ENCODE measurements at places on chromosomes 2 and 18.

- no peak for DNase-seq
Observed at GRCh38 chr2:48954935-48955334, 199.4 kb downstream of the FSHR start.

- DNase-seq, result no peak
Observed at GRCh38 chr18:22088996-22089640, 80.3 kb upstream of the GATA6 start.

- no peak for DNase-seq
Observed at GRCh38 chr2:223486751-223487150, 115.4 kb downstream of the SCG2 start.

DNA sequence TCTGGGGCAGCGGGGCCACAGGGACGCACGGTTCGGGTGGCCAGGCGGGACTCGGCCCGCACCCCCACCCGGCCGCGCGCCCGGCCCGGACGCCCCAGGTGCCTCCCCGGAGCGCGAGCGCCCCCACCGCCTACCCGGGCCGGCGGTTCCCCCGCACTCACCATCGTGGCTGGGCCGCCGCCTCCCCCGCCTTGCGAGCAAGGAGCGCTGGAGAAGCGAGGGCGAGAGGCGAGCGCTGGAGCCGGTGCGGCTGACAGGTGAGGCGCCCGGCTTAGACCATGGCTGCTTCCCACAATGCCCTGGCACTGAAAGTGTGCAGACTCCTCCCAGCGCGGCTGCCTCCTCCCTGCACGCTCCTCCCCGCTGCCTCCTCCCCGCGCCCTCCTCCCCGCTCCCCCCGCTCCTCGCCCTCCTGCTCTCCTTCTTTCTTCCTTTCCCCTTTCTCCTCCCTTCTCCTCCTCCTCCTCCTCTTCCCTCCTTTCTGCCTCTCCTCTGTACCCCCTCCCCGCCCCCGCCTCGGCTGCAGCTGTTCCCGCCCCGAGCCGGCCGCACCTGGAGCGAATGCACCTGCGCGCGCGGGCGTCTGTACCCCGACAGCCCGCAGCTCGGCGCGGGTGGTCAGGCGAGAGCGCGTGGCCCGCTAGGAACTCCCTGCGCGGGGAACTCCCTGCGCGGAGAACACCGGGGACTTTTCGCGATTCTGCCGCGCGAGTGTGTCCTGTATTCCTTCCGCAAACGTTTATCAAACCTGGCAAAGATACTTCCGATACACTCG is at the start of gene AP1S3:
Gene AP1S3 (minus strand): TSS at position 296 of the 775 bp plus-strand sequence. CDS start 132 bp downstream, at position 164.
- peak; percentile 69 for DNase-seq

- DNase-seq, result no peak
Observed at GRCh38 chr2:126657148-126657635, 1.2 kb downstream of the GYPC start.

GRCh38 chr2:2938481-2938880 is 439.1 kb downstream of the EIPR1 start:
- no peak for DNase-seq

- no peak for DNase-seq
Observed at GRCh38 chr2:197369228-197369932, 58.8 kb upstream of the ANKRD44 start.

DNA sequence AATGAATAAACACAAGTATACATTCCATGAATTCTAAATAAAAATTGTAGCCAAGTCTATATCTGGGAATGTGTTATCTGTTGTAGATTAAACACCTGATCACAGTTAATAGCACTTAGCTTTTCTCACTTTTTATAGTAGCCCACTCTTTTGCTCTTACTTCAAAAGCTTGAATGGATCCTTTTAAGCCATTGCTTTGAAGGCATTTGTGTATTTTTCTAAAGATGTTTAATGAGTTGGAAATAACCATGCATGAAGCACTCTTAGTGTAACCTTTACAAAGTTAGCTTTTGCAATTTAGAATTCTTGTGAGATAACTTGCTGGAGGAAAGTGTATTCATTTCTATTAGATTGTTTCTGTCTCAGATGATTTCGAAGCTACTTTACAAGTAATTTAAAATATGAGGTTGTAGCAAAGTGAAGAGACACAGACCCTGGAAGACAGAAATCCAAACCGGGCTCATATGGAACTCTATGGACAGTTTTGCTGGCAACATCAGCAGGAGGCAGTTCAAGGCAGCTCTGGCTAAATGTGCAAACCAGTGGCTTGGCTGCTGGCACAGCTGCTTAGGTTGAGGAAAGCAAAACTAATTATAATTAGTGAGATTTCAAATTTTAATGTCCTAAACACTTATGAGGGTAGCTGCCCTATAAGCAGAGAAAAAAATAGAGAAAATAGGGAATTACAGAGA is 469.8 kb upstream of the ZEB2 start:
- no peak for DNase-seq

DNA sequence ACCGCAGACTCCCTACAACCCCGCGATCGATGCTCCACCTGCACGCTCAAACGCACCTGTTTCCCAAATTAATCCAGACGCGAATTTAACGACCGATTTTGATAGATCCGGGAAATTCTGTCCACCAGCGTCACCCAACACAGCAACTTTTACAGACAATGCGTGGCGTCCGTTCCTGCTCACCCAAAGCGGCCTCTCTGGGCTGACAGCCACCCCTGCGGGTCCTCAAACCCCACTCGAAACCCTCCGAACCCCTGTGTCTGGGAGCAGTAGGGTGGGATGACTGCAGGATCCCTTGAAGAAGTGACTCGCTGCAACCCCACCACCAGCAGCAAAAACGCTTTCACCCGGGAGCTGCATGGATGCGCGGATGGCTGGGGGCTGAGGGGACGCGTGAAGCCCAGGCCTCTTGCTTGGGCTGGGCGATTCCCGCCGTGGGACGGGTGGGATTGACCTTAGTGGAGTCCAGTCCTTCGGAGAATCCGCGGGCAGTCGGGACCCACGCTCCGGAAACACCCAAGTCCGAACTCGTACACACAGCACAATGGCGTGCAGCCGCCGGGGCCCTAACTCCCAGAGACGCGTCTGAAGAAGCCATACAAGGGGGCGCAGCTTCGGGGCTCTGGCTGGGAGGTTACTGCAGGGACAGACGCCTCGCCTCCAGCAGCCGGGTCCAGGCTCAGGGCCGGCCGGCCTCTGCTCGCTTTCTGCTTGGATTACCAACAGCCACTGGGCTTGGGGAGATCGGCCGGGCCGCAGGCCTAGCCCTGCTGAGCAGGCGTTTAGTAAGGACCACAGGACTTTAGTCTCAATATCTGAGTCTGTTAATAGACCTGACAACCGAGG is 31.1 kb upstream of the ATP6V1B1 start:
- DNase-seq, result no peak

- DNase-seq, result no peak
Observed at GRCh38 chr2:239152239-239152915, 248.4 kb downstream of the HDAC4 start.

DNA sequence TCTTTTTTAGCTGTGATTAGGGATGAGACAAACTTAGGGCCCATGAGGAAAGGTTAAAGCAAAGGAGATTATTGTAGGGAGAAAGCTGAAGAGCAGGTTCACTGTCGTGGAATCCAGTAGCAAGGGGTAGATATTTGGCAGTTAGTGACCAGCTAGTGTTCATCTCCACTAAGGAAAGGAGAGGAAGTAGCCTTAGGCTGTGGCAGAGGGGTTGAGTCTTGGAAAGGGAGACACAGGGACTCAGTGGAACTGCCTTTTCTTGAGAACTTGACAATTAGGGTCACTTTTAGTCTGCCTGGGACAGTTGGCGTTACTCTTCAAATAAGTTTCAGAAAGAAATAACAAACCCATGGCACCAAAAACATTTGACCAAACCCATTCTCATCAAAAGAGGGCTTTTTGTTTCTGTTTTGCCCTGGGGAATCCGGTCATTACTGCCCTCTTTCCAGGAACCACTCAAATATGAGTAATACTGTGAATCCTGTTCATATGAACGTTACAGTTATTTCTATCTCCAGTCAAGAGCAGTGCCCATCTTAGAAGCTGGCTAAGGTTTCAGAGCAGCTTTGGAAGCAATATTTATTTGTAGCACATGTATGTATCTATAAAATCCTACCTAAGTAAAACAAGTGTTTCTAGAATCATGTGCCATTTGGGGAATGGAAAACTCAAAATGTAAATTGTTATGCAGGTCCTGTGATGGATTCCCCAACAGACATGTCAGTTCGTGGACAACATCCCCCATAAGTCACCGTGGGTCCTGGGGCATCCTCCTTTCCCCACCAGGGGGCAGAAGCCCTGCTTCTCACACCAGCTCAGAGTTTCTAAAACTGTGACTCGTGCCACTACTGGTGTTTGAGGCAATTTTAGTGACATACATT is 77.3 kb upstream of the PHLPP1 start:
- no peak for DNase-seq

- DNase-seq, result no peak
Observed at GRCh38 chr2:1742681-1743395, 1.5 kb downstream of the PXDN start.

DNA sequence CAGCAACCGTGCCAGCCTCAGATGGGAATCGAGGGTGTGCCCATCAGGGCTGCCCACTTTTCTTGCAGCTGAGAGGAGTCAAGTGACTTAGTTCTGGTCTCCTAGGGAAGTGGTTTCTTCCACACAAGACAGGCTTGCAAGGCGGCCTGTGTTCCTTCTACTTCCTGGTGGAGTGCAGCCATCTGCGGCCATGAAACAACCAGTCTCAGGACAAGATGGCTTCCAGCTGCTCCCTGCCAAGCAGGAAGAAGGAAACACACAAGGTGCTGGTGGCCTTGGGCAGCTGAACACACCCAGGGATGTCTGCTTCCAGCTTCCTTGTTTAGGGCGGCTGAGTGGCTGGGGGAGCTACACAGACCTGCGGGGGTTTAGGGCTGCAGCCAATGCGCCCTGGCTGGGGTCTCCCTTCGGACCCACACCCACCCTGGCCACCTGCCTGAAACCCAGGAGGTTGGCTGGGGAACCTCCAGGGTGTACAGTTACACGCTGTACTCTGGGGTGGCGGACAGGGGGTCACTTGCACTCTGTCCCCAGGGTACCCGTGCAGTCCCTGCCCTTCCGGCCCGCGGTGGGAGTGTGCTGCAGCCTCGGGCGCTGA is 34.7 kb downstream of the PTPN18 start:
- DNase-seq, result no peak

- DNase-seq, result no peak
Observed at GRCh38 chr2:26936855-26937254, 33.6 kb upstream of the MAPRE3 start.

DNA sequence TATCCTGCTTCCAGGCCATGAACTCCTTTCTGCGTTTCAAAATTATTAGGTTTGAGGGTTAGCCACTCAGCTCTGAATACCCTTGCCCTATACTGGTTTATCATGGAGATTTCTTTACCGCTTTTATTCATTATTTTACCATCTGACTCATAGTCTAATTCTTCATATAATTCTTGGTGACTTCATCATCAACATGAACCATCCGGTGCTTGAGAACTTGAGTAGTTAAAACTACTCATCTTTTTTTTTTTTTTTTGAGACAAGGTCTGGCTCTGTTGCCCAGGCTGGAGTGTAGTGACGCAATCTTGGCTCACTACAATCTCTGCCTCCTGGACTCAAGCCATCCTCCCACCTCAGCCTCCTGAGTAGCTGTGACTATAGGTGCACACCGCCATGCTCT is 94.2 kb upstream of the LHCGR start:
- no peak for DNase-seq

GRCh38 chr18:77114152-77114414 is 18.5 kb downstream of the MBP start:
- no peak for DNase-seq

GRCh38 chr2:181203916-181204315 is 223.5 kb downstream of the UBE2E3 start:
- no peak for DNase-seq

GRCh38 chr18:13247506-13247905 is 28.9 kb downstream of the LDLRAD4 start:
- DNase-seq, result no peak

- no peak for DNase-seq
Observed at GRCh38 chr2:12722447-12723316, 5.9 kb downstream of the TRIB2 start.

DNA sequence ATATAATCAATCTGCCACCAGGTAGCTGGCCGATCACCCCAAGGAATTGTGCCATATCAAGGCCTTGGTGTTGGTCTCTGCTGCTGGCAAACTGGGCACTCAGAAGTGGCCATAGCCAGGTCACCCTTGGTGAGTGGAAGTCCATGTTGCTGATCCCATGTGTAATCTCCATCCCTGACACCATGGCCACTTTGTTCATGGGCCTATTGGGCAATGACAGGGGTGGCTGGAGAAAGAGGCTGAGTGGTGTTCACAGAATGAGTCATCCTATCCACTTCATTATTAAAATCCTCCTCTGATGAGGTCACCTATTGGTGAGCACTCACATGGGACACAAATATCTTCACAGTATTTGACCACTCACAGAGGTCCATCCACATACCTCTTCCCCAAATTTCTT is 26.7 kb upstream of the CD226 start:
- no peak for DNase-seq

DNA sequence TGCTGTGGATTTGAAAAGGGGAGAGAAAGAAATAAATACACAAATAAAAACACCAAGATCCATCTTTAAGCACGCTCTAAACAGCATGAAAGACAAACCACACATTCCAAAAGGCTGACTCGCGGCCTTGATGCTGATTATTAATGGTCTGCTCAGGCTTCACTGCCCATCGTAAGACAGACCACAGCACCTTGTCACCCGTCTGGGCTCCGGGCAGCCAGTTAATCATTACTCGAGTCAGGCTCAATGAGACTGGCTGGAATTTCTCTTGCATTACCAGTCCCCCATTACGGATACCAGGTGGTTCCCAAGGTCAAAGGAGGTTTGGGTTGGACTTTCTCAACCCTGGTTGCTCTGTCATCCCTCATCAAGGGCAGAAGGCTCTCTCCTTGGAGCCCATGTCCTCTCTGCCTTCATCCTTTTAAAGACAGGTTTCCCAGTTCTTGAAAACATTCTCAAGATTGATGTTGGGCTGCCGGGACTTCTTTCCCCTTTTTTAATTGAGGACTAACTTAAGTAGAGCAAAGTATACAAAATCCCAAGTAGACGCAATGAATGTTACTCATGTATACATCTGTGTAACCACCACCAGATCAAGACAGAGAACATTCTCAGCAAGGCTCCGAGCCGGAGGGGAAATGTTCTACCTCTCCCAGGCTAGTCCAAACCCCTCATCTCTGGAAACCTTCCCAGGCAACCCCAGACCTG is 8.1 kb downstream of the SMAD7 start:
- DNase-seq, result no peak

GRCh38 chr2:119122663-119123062 is 35.9 kb downstream of the C1QL2 start:
- no peak for DNase-seq

DNA sequence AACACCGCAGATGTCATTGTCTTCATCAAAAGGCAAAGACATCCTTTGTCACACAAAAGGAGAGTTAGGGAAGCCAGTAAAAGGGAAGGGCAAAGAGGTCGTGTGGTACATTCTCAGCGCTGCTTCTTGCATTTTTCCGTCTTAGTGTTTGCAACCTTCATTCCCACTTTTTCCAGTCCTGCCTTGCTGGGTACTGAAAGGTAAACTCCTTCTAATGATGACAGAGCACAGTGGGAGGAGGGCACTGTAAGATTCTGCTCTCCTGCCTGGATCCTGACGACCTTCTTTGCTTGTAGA is 424.3 kb upstream of the MEX3C start:
- DNase-seq, result no peak

- no peak for DNase-seq
Observed at GRCh38 chr2:190446193-190446592, 38.0 kb downstream of the MFSD6 start.
